Chondrocyte (in vitro differentiated cells): ENCODE measurements at places on chromosomes 1 and 21. TPM values are rescaled to one million over a fixed set of nuclear protein-coding genes. Genes with fewer than 3 reads are reported as not detected.
A peak's percentile ranks its signal among the peaks of the same experiment; 100 is the strongest.

DNA sequence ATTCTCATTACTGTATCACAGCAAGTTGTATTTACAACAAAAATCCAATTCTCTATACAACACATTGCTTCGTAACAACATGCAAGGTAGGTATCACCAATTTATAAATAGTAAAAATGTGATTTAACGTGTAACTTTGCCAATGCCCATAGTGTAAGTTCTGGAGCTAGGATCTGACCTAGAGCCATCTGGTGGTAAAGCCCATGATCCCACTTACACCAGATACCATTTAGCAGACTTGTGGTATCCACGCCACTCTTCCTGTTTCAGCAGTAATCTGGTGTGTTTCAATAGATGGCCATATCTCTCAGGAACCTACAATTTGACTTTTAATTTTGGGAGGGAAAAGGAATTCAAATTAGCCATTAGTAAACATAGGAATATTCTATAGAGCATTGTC lies 10.2 kb downstream of the SETSIP start:
- no peak overlapping the region for H3K27ac ChIP-seq
- no peak overlapping the region for H3K4me3 ChIP-seq
- no peaks in the 10 kb centered on the region for H3K27me3 ChIP-seq
- no peaks in the 10 kb centered on the region for H3K36me3 ChIP-seq

GRCh38 chr1:48059289-48059688 lies 62.1 kb upstream of the TRABD2B start:
- no peak for DNase-seq
- H3K27me3 ChIP-seq: peaks cover 38% of the 10 kb centered on the region

GRCh38 chr1:41648230-41648629 lies 163.7 kb upstream of the EDN2 start:
- H3K4me3 ChIP-seq: no peak overlapping the region
- no peak overlapping the region for H3K27ac ChIP-seq
- no peak for DNase-seq
- H3K36me3 ChIP-seq: peaks cover 1% of the 10 kb centered on the region

DNA sequence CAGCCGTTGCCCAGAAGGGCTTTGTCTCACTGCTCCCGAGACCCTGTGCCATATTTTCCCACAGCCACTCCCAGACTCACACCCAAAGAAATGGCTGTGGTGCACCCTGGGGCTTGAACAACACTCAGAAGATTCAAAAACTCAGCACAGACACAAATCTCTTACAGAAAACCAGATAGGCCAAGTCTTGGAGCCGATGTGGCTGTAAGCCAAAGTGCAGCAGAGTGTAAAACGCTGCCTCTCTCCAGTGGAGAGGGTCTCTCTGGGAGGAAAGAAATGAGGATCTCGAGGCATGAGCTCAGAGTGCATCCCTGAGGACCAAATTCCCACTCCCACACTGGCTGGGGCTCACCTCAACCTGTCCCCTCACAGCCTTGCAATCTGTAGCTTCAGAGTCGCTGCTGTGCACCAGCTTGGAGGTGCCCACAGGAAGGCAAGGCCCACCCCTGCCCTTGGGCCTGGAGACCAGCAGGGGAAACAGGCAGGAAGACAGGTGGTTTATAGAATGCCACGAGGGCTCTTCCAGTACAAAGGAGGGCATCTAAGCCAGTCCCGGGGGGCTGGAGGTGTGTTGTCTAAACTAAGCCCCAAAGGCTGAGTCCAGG lies 171.3 kb upstream of the AJAP1 start:
- H3K27me3 ChIP-seq: no peaks in the 10 kb centered on the region
- DNase-seq: peak; percentile 57
- no peak overlapping the region for H3K27ac ChIP-seq
- no peak overlapping the region for H3K4me3 ChIP-seq

DNA sequence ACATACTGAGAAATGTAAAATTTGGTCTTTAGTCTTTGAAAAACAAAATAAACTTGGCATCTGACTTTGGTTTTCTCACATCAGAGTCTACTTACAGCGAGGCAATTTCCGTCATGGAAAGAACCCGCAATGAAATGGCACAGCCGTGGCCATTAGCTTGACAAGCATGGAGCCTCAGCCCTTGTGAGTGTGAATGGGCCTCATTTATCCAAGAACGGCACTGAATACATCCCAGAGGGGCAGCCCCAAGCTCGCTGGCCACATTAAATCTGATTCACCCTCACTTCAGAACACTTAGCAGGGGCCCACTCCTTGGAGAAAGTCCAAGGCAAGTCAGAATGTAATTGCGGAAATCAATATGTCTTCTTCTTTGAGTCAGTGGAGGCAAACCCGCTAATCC lies 64.8 kb downstream of the ERG start:
- peak overlapping the region; percentile 99 for H3K27ac ChIP-seq
- H3K36me3 ChIP-seq: peaks cover 6% of the 10 kb centered on the region
- no peaks in the 10 kb centered on the region for H3K27me3 ChIP-seq
- DNase-seq: no peak

DNA sequence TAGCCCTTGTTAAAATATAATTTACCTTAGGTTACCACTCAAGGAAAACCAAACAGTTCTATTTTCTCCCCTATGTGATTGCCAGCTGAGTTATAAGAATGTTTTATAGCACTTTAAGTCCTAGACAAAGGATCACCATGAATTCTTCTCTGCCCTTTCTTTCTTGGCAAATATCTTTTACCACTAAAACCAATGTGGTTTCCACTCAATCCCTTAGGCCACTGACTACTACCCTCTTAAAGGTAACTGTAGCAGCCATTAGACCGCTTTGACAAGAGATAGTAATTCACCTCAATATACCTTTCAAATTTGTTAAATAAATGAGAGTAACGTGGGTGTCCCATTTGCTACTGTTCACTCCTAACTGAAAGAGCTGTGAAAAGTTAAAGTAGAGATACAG lies 307.9 kb upstream of the PRMT6 start:
- H3K4me1 ChIP-seq: no peaks in the 10 kb centered on the region
- H3K27ac ChIP-seq: no peak overlapping the region
- DNase-seq: no peak
- no peak overlapping the region for H3K4me3 ChIP-seq
- no peaks in the 10 kb centered on the region for H3K27me3 ChIP-seq

DNA sequence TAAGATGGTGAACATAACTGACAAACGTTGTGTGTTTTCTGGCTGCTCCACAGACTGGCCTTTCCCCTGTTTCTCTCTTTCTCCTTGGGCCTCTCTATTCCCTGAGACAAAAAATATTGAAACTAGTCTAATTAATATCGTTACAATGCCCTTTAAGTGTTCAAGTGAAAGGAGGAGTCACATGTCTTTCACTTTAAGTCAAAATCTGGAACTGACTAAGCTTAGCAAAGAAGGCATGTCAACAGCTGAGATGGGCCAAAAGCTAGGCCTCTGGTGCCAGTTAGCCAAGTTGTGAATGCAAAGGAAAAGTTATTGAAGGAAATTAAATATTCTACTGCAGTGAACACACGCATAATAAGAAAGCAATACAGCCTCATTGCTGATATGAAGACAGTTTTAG lies 32.2 kb upstream of the FCRL3 start:
- no peak overlapping the region for H3K27ac ChIP-seq
- no peaks in the 10 kb centered on the region for H3K27me3 ChIP-seq
- H3K4me3 ChIP-seq: no peak overlapping the region
- H3K36me3 ChIP-seq: no peaks in the 10 kb centered on the region
- DNase-seq: no peak

- no peak for DNase-seq
- H3K36me3 ChIP-seq: no peaks in the 10 kb centered on the region
- no peaks in the 10 kb centered on the region for H3K27me3 ChIP-seq
- no peak overlapping the region for H3K4me3 ChIP-seq
- H3K4me1 ChIP-seq: peaks cover 37% of the 10 kb centered on the region
Observed at GRCh38 chr1:212291505-212292134, 6.4 kb downstream of the PPP2R5A start.

DNA sequence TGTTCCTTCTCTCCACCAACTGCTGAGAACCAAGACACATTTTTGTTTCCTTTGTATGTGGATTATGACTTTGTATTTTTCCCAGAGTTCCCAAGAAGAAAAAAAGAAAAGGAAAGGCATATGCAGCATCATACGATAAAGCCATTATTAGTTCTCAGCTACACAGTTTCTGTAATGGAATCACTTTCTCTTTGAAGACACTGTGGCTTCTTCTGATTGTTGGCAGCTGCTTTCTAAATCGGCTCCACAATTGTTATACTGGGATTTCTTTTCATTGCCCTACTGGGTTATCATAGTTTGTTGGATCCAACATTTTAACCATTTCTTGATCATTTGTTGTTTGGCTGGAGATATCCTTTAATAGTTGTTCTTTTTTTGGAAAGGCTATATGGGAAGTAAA lies 89.5 kb upstream of the HIVEP3 start:
- H3K27me3 ChIP-seq: peaks cover 20% of the 10 kb centered on the region
- H3K4me3 ChIP-seq: no peak overlapping the region

GRCh38 chr21:21606041-21606440 lies 607.8 kb downstream of the NCAM2 start:
- H3K36me3 ChIP-seq: no peaks in the 10 kb centered on the region
- no peaks in the 10 kb centered on the region for H3K27me3 ChIP-seq
- no peak overlapping the region for H3K4me3 ChIP-seq

GRCh38 chr1:169103480-169103893 lies 3.0 kb upstream of the ATP1B1 start:
- H3K4me1 ChIP-seq: peaks cover 12% of the 10 kb centered on the region
- no peak overlapping the region for H3K4me3 ChIP-seq
- no peak overlapping the region for H3K27ac ChIP-seq

GRCh38 chr1:68873144-68873543 lies 376.3 kb upstream of the DEPDC1 start:
- no peak overlapping the region for H3K27ac ChIP-seq
- no peaks in the 10 kb centered on the region for H3K36me3 ChIP-seq

GRCh38 chr1:6343506-6344405 lies 49.8 kb downstream of the ACOT7 start:
- H3K4me3 ChIP-seq: no peak overlapping the region
- H3K36me3 ChIP-seq: peaks cover 1% of the 10 kb centered on the region
- no peaks in the 10 kb centered on the region for H3K27me3 ChIP-seq
- peaks cover 12% of the 10 kb centered on the region for H3K4me1 ChIP-seq
- no peak overlapping the region for H3K27ac ChIP-seq
- DNase-seq: no peak

DNA sequence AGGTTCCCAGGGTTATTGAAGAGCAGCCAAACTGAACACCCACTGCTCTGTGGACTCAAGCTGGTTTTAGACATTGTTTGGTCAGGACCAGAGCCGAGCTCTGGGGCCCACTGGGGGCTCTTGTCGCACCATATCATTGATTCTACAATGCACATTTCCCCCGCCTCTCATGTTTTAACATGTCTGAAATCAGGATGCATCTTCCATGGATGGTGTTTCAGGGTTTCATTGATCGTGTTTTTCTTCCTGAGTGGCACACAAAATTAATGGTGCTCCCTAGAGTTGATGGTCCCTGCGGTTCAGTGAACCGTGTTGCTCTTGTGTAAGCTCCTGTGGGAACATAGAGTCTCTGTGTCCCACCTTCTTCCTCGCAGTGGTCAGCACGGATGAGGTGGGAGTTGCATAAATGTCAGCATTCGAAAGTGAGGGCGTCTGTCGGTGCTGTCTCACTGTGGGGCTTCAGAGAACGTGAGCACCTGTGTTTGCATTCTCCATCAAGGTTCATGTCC lies 38.3 kb downstream of the GALNT2 start:
- peaks cover 85% of the 10 kb centered on the region for H3K4me1 ChIP-seq
- peak overlapping the region; percentile 41 for H3K4me3 ChIP-seq
- no peaks in the 10 kb centered on the region for H3K27me3 ChIP-seq
- no peaks in the 10 kb centered on the region for H3K36me3 ChIP-seq

GRCh38 chr1:154468535-154469250 lies 33.3 kb upstream of the TDRD10 start:
- DNase-seq: no peak
- H3K36me3 ChIP-seq: no peaks in the 10 kb centered on the region
- no peaks in the 10 kb centered on the region for H3K27me3 ChIP-seq
- no peak overlapping the region for H3K4me3 ChIP-seq

GRCh38 chr1:156862997-156863599 lies 2.4 kb downstream of the NTRK1 start:
- H3K4me1 ChIP-seq: peaks cover 17% of the 10 kb centered on the region
- H3K4me3 ChIP-seq: no peak overlapping the region
- no peak overlapping the region for H3K27ac ChIP-seq
- H3K36me3 ChIP-seq: no peaks in the 10 kb centered on the region
- peaks cover 49% of the 10 kb centered on the region for H3K27me3 ChIP-seq

DNA sequence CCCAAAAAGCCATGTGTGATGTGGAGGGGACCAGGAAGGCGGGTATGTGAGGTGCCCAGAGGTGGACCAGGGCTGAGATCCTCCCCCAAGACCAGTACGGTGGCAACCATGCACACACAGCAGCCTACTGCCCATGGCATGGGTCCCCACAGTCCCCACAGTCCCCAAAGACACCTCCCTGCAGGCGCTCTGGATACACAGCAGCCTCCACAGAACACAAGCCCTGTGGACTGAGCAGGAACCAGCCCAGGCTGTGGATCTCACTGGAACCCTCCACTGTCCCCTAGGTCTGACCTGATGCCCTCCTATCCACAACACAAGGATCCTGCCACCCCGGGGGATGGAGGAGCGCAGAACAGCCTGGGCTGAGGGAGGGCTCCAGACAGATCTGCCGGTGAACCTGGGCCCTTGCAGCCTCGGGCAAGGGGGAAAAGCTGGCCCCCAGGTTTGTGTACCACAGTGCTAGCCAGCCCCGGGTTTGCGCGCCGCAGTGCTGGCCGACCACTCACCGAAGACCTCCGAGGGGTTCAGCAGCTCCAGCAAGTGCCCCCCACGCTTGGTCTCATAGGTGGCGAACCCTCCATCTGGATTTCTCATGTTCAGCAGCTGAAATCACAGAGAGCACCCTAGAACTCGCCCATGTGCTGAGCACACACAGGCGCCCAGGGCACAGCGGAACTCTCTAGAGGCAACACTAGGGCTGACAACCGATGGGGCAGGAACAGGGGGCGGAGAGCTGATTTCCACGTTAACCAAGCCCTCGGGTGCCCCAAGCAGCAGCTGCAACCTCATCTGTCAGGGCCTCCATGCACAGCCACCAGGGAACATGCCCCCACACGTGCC lies 22.1 kb upstream of the SPATC1L start:
- peak; percentile 77 for DNase-seq
- no peak overlapping the region for H3K27ac ChIP-seq

- H3K27ac ChIP-seq: no peak overlapping the region
- H3K4me3 ChIP-seq: no peak overlapping the region
- DNase-seq: no peak
- H3K4me1 ChIP-seq: peaks cover 4% of the 10 kb centered on the region
- H3K27me3 ChIP-seq: no peaks in the 10 kb centered on the region
Observed at GRCh38 chr1:216907100-216907499, 183.9 kb upstream of the ESRRG start.

- no peak for DNase-seq
- H3K4me1 ChIP-seq: no peaks in the 10 kb centered on the region
- H3K27ac ChIP-seq: no peak overlapping the region
- peaks cover 3% of the 10 kb centered on the region for H3K27me3 ChIP-seq
- no peak overlapping the region for H3K4me3 ChIP-seq
Observed at GRCh38 chr1:157751283-157751682, 25.6 kb downstream of the FCRL2 start.

FAM163A gene
- not detected in 3 replicates for total RNA-seq

LCE1F gene
- total RNA-seq: not detected in 3 replicates

TLR5 gene
- total RNA-seq: 0.17 to 0.36 TPM (median 0.22 TPM) in 3 replicates

ARHGAP30 gene
- total RNA-seq: not detected in 3 replicates

TEX38 gene
- total RNA-seq: not detected in 3 replicates

SPRR3 gene
- total RNA-seq: not detected in 3 replicates

YARS1 gene
- 52.2 to 160 TPM (median 147 TPM) in 3 replicates for total RNA-seq

FOXD3 gene
- not detected in 3 replicates for total RNA-seq
